ENCODE measurements at places on chromosomes 5 and 9.

DNA sequence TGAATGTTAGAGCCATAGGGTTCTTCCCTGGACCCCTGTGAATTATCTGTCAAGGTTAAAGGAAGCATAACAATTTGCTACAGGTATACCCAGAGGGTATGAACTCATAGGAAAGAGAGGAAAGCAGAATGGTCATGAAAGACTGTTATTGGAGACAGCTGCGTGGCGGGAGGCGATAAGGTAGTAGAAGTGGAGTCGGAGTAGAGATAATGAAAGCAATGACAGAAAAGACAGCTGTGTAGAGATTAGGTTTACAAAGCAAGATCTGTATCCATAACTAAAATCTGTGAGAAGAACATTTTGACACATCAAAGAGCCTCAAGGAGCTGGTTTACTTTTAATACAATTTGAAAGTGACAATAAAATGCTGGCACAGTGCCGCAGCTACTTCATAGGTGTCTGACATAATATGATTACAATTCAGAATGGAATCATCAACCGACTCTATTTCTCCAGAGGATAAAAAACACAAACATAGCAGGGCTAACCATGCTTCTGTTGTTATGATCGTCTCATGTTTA lies 603.9 kb downstream of the CDH12 start:
- DNase-seq, result no peak

- no peak for DNase-seq
These were observed 140.3 kb downstream of the NMUR2 start for GRCh38 chr5:152264645-152265254.

GRCh38 chr5:31317665-31318064 lies 124.2 kb downstream of the CDH6 start:
- DNase-seq, result no peak

- DNase-seq, result no peak
These were observed 156.4 kb upstream of the IRX4 start for GRCh38 chr5:2039180-2039531.

- DNase-seq, result no peak
These were observed 670.8 kb downstream of the ACTL7B start for GRCh38 chr9:108184941-108185340.

- no peak for DNase-seq
These were observed 174.7 kb downstream of the NFIB start for GRCh38 chr9:14139287-14139686.

DNA sequence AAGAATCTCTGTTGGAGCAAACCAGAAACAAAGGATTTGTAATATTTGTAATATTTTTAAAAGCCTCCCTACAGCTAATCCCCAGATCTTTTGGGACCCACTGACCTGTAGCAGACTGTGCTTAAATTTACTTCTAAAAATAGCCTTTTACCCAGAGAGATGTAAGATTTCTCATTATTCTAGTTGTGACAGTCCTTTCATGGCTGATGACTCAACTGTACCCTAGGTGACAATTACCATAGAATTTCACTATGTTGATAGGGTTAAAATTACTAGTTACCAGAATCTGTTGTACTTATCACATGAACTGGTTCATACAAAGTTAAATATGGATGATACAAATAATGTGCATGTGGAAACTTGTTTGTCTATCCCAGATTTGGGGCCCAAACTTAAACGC lies 543.9 kb upstream of the SEMA6A start:
- DNase-seq, result no peak

DNA sequence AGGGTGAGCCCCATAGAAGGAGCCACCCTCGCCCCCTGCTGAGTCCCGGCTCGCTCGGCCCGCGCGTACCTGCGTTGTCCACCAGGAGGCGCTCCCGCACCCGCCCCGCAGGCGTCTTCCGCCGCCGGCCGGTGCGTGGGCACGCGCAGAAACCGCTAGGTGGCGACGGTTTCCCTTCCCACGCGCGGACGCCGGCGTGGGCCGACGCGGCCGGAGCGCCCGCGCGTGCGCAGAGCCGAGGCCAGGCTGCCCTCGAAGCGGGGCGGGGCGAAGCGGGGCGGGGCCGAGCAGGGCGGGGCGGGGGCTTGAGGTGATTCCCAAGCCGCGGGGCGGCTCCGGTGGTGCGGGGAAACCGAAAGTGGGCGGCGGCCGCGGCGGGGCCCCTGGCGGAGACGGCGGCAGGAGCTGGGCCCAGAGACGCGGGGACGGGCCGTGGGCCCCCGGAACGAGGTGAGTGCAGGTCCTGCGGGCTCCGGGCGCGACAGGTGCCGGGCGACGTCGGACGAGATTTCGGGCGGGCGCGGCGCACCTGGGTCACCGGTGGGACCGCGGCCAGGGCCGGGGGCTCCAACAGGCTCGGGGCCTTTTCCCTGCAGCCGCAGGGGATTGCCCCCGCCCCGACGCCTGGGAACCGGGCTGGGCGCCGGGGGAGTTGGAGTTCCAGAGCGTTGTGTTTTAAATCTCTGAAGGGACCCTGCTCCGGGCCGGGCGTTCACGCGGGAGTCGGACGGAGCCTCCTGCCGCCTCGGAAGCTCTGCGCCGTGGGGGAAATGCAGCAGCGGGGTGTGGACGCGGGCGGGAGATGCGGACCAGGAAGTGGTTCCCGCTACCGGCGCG lies at the start of gene TDRD7:
Gene TDRD7, plus strand, starts transcription at position 308 of the 837 bp plus-strand sequence. CDS start 16,370 bp downstream, outside the sequence.
- peak; percentile 87 for DNase-seq

GRCh38 chr5:158431369-158432029 lies 572.6 kb upstream of the CLINT1 start:
- no peak for DNase-seq

GRCh38 chr5:33781286-33781685 lies 110.5 kb downstream of the ADAMTS12 start:
- DNase-seq, result no peak

DNA sequence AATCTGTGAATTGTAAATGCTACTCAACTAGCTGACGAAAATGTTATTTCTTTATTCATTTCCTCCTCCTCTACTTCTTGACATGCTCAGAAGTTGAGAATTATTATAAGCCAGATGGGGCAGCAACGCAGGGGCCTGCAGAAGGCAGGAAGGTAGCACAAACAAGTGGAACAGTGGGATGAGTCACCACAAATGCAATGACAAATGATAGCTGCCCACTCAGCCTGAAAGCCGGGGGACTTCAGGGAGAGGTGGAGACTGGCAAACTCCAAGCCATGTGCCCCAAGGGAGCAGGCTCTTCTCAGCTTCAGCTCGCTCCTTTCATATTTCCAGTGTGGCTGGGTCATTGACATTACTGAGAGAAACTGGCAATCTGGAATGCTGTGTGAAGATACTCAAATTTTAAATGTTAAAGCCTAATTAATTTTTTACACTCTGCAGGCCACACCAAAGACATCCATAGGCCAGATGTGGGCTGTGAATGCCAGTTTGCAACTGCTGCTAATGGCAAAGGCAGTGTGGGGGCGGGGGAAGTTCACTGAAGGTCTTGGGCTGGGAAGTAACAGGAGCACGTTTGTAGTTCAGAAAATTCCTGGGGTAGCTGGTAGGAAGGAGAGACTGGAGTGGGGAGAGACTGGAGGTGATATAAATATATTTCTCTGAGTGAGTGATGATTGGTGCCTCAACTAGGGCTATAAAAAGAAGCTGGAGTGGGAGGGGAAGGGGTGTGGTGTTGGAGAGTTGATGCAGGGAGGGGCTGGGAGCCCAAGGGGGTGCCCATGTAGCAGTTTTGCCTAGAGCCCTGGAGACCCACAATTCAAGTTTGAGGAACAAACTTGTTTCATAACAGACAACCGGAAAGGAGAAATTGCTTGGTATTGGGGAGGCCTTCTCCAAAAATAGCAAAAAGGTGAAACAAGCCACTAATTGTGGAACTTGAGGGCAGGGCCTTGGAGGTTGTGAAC lies 20.8 kb upstream of the ADRB2 start:
- DNase-seq, result no peak

- no peak for DNase-seq
These were observed 628.2 kb upstream of the KLF4 start for GRCh38 chr9:108117795-108118194.
